Right atrium auricular region (tissue), 2 donors: ENCODE measurements at places on chromosomes 2 and 18. TPM values are rescaled to one million over a fixed set of nuclear protein-coding genes. Genes with fewer than 3 reads are reported as not detected.
A peak's percentile ranks its signal among the peaks of the same experiment; 100 is the strongest.

DNA sequence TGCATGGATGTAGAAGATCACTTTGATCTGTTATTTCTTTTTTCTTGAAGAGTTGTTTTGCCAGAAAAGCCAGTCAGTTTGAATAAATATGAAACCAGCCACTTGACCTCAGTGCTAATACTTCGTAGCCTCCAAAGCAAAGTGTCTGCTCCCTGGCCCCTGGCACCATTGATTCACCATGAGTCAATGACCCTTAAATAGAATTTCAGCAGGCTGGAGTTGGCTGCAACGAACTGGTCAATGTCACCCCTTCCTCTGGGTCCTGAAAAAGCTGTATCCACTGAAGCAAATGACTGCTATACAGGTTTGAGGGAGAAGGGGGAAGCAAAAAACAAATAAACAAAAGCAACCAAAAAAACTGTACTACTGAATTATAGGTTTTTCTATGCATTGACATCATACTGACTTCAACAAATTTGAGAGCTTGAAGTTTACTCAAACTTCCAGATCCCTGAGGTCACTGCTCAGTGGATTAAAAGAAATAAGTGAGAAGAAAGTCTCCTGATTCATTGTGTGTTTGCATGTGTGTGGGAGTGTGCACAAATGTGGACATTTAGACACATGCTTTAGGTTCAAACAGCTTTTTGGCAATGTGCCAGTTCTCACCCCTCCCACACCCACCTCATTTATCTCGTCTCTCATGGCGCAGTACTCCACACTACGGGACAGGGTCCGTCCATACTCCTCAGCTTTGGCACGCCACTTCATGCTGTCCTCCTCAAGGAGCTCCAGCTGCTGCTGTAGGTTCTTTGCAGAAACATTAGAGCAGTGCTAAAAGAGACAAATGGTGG, 58.1 kb upstream of the TTN start:
- no peaks in the 10 kb centered on the region for H3K4me1 ChIP-seq
- no peak for DNase-seq
- H3K27ac ChIP-seq: peak overlapping the region; percentile 94
- H3K36me3 ChIP-seq: no peaks in the 10 kb centered on the region
- no peaks in the 10 kb centered on the region for H3K27me3 ChIP-seq
- H3K4me3 ChIP-seq: no peak overlapping the region

- no peak overlapping the region for H3K4me3 ChIP-seq
- DNase-seq: no peak
- H3K27me3 ChIP-seq: no peaks in the 10 kb centered on the region
- no peaks in the 10 kb centered on the region for H3K36me3 ChIP-seq
- H3K27ac ChIP-seq: no peak overlapping the region
- no peaks in the 10 kb centered on the region for H3K4me1 ChIP-seq
Observed at GRCh38 chr2:138275881-138276280, 225.7 kb upstream of the SPOPL start.

DNA sequence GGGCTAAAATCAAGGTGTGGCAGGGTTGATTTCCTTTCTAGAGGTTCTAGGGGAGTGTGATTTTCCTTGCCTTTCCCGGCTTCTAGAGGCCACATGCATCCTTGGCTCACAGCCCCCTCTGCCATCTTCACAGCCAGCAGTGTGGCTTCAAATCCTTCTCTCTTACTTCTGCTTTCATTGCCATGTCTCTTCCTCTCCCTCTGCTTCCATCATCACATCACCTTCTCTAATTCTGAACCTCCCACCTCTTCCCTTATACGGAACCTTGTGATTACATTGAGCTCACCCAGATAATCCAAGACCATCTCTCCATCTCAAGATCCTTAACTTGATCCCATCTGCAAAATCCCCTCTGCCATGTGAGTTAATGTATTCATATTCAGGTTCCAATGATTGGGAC, 56.2 kb upstream of the RMDN2 start:
- no peak overlapping the region for H3K4me3 ChIP-seq
- peaks cover 48% of the 10 kb centered on the region for H3K4me1 ChIP-seq
- H3K27ac ChIP-seq: no peak overlapping the region
- no peaks in the 10 kb centered on the region for H3K27me3 ChIP-seq
- H3K36me3 ChIP-seq: no peaks in the 10 kb centered on the region
- no peak for DNase-seq

GRCh38 chr2:161992531-161992930, 81.5 kb downstream of the DPP4 start:
- H3K4me1 ChIP-seq: no peaks in the 10 kb centered on the region
- no peak overlapping the region for H3K4me3 ChIP-seq
- H3K27me3 ChIP-seq: no peaks in the 10 kb centered on the region

DNA sequence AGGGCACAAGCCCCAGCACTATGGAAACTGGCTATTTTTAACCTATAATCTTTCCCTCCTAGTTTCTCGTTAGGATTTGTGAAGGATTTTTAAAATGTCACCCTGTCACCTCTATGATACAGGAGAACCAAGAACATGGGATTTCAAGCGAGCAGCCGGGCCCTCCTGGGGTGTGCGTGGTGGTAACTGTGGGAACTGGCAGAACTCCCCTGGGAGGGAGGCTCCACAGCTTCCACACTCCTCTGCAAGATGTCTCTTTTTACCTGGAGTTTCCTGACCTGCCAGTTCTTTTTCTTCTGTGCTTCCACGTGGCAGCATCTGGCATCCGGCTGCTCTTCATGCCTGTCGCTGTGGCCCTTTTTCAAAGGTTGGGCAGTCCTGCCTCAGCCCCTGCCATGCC, 386.3 kb upstream of the MYT1L start:
- no peak overlapping the region for H3K27ac ChIP-seq
- H3K36me3 ChIP-seq: no peaks in the 10 kb centered on the region
- H3K4me3 ChIP-seq: no peak overlapping the region
- H3K4me1 ChIP-seq: no peaks in the 10 kb centered on the region
- no peaks in the 10 kb centered on the region for H3K27me3 ChIP-seq

Gene CMPK2
- total RNA-seq: 4.4 TPM

Gene TBR1
- total RNA-seq: not detected

Gene MSGN1
- total RNA-seq: not detected

Gene MPV17
- 74.3 TPM for total RNA-seq

Gene C2orf66
- not detected for total RNA-seq

Gene KLHL30
- total RNA-seq: 29.0 TPM

Gene CERKL
- not detected for total RNA-seq
